ENCODE measurements at places on chromosomes 2 and 18. TPM values are rescaled to one million over a fixed set of nuclear protein-coding genes. Genes with fewer than 3 reads are reported as not detected.

DNA sequence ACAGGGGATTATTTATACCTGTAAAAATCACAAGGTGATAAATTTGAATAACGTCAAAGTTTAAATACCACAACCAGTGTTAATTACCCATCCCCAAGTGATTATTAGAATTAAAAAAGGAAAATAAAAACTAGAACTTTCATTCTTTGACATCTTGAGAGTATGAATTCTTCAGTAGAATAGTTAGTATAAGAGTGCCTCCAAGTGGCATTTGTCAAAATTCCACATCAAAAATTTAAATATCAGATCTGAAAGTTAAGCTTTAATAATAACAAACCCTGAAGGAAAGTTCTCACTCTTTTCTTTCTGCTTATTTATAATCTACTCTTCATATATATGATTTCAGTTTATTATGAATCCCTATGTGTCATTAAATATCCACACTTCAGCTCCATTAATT is 273.7 kb upstream of the KYNU start:
- no peak overlapping the region for H3K27ac ChIP-seq
- no peaks in the 10 kb centered on the region for H3K4me1 ChIP-seq
- no peak for DNase-seq
- no peaks in the 10 kb centered on the region for H3K27me3 ChIP-seq
- no peak overlapping the region for H3K4me3 ChIP-seq
- no peaks in the 10 kb centered on the region for H3K36me3 ChIP-seq

GRCh38 chr2:127636248-127637235 is 9.4 kb upstream of the GPR17 start:
- no peaks in the 10 kb centered on the region for H3K27me3 ChIP-seq
- H3K36me3 ChIP-seq: no peaks in the 10 kb centered on the region
- H3K4me1 ChIP-seq: peaks cover 7% of the 10 kb centered on the region
- DNase-seq: no peak

DNA sequence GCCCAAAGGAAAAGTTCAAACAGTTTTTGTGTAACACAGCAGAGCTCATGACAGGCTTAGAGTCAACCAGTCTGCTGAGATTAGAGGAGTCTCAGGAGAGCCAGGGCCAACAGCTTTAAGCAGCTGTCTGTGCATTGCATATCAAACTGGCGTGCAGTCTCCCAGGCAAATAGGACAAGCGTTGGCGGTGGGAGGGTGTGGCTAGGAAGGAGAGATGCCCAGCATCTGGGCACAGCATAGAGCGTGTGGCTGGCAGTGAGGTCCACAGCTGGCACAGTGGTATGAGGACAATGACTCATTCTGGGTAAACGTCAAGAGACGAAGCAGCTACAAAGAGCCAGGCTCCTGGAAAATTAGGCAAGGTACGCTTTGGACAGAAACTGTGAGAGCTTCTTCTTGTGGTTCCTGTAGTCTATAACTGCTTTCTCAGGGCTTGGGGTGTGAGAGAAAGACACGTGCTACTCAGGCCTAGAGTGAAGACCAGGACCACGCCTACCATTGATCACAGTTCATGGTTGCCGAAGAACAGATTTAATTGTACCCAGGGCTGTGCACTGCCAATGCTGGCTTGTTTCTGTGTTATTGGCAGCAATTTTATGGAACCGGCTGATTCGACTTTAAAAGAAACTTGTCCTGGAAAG is 14.8 kb downstream of the ZAP70 start:
- no peaks in the 10 kb centered on the region for H3K27me3 ChIP-seq
- peaks cover 4% of the 10 kb centered on the region for H3K36me3 ChIP-seq
- DNase-seq: no peak
- no peak overlapping the region for H3K4me3 ChIP-seq
- H3K4me1 ChIP-seq: no peaks in the 10 kb centered on the region
- H3K27ac ChIP-seq: no peak overlapping the region

DNA sequence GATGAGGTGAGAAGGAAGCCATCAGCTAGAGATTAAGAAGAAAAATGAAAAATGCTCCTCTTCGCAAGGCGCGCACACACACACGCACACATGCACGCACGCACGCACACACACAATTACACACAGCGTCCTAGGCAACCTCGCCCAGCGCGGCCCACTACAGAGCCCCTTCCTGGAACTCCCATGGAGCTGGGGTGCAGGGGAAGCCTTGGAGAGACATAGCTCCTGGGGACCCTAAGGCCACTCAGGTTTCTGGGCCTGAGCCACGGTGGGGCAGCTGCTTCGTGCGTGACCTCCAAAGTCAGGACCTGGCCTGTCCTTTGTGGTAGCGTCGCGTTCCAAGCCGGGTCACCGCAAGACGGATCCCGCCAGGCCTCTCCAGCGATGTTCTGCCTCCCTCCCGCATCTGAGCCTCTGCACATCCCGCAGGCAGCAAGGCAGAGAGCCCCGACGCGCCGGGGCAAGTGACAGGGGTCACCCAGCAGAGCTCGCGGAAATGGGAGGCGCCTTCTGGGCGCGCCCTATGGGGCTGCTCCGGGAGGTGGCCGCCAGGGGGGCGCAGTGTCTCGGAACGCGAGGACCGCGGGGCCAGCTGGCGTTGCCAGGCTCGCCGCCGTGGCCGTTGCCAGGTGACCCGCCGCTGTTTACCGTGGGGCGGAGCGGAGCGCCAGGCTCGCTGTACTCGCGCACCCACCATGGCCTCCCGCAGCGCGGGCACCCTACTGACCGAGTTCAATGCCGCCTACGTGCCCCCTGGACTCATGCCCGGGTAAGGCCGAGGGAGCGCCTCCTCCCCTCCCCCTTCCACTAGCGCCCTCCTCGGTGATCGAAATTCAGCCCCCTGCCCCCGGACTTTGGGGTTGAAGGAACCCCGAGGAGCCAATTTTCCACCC is 79.0 kb downstream of the CIB4 start:
- H3K4me1 ChIP-seq: no peaks in the 10 kb centered on the region
- H3K4me3 ChIP-seq: no peak overlapping the region

- no peak overlapping the region for H3K4me3 ChIP-seq
- no peak overlapping the region for H3K27ac ChIP-seq
- no peaks in the 10 kb centered on the region for H3K36me3 ChIP-seq
- DNase-seq: no peak
- no peaks in the 10 kb centered on the region for H3K27me3 ChIP-seq
- peaks cover 8% of the 10 kb centered on the region for H3K4me1 ChIP-seq
Measured at GRCh38 chr18:10094655-10095054, 180.8 kb downstream of the VAPA start.

GRCh38 chr18:50666536-50666935 is 106.6 kb downstream of the MAPK4 start:
- no peaks in the 10 kb centered on the region for H3K4me1 ChIP-seq
- H3K4me3 ChIP-seq: no peak overlapping the region
- H3K27me3 ChIP-seq: no peaks in the 10 kb centered on the region
- H3K27ac ChIP-seq: no peak overlapping the region
- DNase-seq: no peak
- H3K36me3 ChIP-seq: peaks cover 3% of the 10 kb centered on the region

- H3K27ac ChIP-seq: no peak overlapping the region
- H3K27me3 ChIP-seq: no peaks in the 10 kb centered on the region
Measured at GRCh38 chr18:35880788-35881455, 91.6 kb upstream of the RMP24 start.

DNA sequence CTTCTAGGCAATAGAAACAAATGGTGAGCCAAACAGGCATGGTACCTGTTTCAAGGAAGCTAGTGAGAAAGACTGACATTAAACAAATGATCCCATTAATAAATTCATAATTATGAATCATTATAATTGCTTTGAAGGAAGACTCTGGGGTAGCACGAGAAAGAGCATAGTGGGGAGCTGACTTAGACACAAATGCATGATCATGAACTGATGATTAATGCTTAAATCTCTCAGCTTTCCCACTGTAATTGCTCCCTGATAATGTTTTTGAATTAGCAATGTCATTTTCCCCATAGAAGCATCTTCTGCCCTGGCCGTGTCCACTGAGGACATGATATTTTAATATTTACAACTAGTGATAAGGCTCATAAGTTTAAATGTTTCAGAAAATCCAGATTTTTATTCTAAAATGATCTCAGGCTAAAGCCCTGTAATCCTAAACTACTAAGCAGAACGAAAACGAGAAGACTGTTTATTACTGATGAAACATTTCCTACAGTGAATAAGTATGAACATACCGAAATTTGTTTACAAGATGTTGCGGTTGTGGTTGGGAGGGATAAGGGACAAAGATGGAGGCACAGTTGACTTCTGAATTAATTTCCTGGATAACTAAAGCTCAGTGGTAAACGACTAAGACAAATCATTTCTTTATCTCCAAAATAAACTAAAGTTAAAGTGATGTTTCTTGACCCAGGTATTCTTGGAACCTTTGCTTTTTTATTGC is 47.3 kb upstream of the TACR1 start:
- H3K27ac ChIP-seq: no peak overlapping the region
- no peaks in the 10 kb centered on the region for H3K27me3 ChIP-seq
- H3K4me3 ChIP-seq: no peak overlapping the region
- H3K36me3 ChIP-seq: peaks cover 6% of the 10 kb centered on the region

GRCh38 chr18:10057894-10058791 is 144.3 kb downstream of the VAPA start:
- peak overlapping the region; percentile 81 for H3K27ac ChIP-seq
- no peaks in the 10 kb centered on the region for H3K36me3 ChIP-seq
- H3K4me1 ChIP-seq: peaks cover 62% of the 10 kb centered on the region
- H3K27me3 ChIP-seq: no peaks in the 10 kb centered on the region

- H3K36me3 ChIP-seq: peaks cover 41% of the 10 kb centered on the region
- H3K4me1 ChIP-seq: no peaks in the 10 kb centered on the region
- no peak overlapping the region for H3K4me3 ChIP-seq
- no peak overlapping the region for H3K27ac ChIP-seq
- no peak for DNase-seq
Measured at GRCh38 chr2:61291851-61292575, 130.0 kb downstream of the C2orf74 start.

DNA sequence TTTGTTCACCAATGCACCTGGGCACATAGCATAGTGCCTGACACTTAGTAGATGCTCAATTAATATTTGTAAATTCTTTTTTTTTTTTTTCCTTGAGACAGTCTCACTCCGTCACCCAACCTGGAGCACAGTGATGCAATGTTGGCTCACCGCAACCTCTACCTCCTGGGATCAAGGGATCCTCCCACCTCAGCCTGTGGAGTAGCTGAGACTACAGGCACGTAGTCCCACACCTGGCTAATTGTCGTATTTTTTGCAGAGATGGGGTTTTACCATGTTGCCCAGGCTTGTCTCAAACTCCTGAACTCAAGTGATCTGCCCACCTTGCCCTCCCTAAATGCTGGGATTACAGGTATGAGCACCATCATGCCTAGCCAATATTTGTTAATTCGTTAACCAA is 23.2 kb upstream of the LPIN2 start:
- no peak for DNase-seq
- H3K4me1 ChIP-seq: peaks cover 14% of the 10 kb centered on the region
- no peak overlapping the region for H3K27ac ChIP-seq
- H3K4me3 ChIP-seq: no peak overlapping the region
- no peaks in the 10 kb centered on the region for H3K36me3 ChIP-seq
- H3K27me3 ChIP-seq: no peaks in the 10 kb centered on the region

DNA sequence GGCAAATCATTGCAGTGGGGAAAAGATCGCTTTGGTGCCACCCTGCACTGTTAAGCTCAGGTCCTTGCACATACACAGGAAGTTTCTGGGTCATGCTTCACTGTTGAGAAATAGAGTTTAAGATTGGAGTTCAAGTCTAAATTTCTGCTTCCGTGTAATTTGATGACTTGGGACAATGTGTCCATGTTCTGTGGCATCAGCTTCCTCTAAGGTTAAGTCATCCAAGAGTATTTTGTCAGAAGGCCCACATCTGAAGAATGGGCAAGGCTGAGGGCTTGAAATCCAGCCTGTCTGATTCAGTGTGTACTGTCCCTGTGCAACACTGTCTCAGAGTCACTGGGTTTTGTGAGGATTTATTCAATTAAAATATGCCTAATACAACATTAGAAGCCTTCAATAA is 880.7 kb downstream of the SUCLG1 start:
- no peaks in the 10 kb centered on the region for H3K36me3 ChIP-seq
- H3K4me1 ChIP-seq: peaks cover 53% of the 10 kb centered on the region
- no peak overlapping the region for H3K4me3 ChIP-seq
- DNase-seq: no peak
- H3K27me3 ChIP-seq: no peaks in the 10 kb centered on the region

DNA sequence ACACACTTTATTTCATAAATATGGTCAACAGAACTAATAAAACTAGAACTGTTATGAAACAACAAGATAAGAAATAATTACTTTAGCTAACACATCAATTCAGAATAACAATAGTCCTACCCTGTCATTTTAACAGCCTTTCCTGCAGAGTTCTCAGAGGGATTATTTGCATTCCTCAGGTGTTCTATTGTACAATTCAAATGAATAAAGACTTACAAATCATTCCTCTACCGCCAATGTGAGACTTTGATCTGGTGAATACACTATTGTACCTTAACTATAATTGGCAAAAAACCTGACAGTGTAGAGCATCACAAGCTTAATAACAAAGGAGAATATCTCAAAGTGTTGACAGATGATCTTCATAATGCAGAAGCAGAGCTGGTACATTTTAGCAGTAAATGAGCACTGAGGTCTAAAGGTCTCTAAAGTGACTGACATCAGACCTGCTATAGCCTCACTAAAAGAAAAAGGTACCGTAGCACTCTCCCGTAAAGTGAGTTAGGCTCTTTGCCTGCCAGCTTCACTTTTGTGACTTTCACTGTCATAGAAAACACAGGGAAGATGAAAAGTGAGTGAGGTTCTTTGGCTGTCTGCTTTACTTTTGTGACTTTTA is 118.8 kb upstream of the SP3 start:
- peaks cover 11% of the 10 kb centered on the region for H3K36me3 ChIP-seq
- H3K4me1 ChIP-seq: no peaks in the 10 kb centered on the region

- H3K4me1 ChIP-seq: no peaks in the 10 kb centered on the region
- no peak overlapping the region for H3K4me3 ChIP-seq
- H3K36me3 ChIP-seq: no peaks in the 10 kb centered on the region
- no peaks in the 10 kb centered on the region for H3K27me3 ChIP-seq
Measured at GRCh38 chr2:35614640-35615039, 740.9 kb upstream of the CRIM1 start.

GRCh38 chr2:158716121-158716791 is 78.9 kb upstream of the DAPL1 start:
- DNase-seq: no peak
- H3K4me1 ChIP-seq: peaks cover 5% of the 10 kb centered on the region
- no peaks in the 10 kb centered on the region for H3K27me3 ChIP-seq
- no peak overlapping the region for H3K4me3 ChIP-seq
- H3K36me3 ChIP-seq: peaks cover 3% of the 10 kb centered on the region
- H3K27ac ChIP-seq: no peak overlapping the region

DNA sequence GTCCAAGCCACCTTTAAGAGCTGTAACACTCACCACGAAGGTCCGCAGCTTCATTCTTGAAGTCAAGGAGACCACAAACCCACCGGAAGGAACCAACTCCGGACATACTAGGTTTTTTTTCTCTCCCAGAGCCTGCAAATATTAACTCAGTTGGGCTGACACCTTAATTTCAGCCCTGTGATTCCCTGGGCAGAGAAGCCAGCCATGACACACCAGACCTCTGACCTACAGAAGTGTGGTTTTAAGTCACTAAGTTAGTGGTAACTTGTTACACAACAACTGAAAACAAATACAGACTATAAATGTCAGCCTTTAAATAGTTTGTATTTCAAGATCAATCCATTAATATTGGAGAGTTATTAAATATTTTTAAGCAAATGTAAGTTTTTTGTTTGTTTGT is 855.1 kb downstream of the TMEM182 start:
- H3K27me3 ChIP-seq: no peaks in the 10 kb centered on the region
- H3K27ac ChIP-seq: no peak overlapping the region
- H3K36me3 ChIP-seq: no peaks in the 10 kb centered on the region
- no peak overlapping the region for H3K4me3 ChIP-seq
- no peaks in the 10 kb centered on the region for H3K4me1 ChIP-seq

Gene TEX261
- total RNA-seq: 33.0 TPM

Gene PLEKHA3
- total RNA-seq: 27.3 TPM

Gene GREB1
- total RNA-seq: 22.9 TPM

Gene ANKRD30B
- total RNA-seq: not detected

Gene PLEKHH2
- total RNA-seq: 12.0 TPM

Gene ACMSD
- not detected for total RNA-seq

Gene NPAS2
- total RNA-seq: 5.2 TPM

Gene TMEM127
- total RNA-seq: 30.1 TPM

Gene SIX2
- total RNA-seq: 0.11 TPM
